ENCODE measurements at places on chromosomes 4 and X.

DNA sequence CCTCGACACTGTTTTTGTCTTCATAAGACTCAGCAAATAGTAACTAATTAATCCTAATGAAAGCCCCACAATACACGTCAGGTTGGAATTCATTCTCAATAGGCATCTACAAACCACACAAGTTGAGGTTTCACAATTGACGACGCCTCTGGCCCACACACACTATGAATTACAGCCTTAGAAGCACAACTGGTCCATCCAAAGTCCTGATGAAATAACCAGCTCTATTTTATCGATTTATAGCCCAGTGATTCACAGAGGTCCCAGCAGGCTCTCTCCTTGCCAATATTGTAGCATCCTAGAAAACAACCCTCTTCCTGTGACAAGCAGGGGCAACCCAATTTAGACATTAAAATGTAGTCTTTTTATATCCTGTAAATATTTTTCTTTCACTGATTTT is 112.1 kb downstream of the NR3C2 start:
- no peak for DNase-seq

DNA sequence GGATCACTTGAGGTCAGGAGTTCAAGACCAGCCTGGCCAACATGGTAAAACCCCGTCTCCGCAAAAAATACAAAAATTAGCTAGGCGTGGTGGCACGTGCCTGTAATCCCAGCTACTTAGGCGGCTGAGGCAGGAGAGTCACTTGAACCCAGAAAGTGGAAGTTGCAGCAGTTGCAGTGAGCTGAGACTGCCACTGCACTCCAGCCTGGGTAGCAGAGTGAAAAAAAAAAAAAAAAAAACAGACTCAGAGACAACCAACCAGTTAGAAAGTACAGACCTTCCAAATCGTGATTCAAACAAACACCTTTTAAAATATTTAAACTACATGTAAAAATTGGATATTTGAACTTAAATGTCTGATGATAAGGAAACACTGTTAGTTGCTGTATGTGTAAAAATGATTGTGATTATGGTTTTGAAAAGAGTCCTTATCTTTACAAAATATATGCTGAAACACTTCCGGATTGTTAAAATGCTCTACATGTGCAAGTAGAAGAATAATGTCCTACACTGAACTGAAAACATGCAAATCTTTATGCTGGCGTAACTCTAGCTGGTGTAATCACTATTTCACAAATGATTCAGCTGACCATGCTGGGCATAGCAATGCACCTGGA is 37.8 kb downstream of the SH3KBP1 start:
- DNase-seq, result no peak

- DNase-seq, result no peak
Observed at GRCh38 chr4:7778510-7779431, 160.9 kb downstream of the AFAP1 start.

GRCh38 chrX:47584714-47585113 is 2.5 kb downstream of the TIMP1 start:
- no peak for DNase-seq

- DNase-seq, result no peak
Observed at GRCh38 chr4:26877961-26878360, 17.3 kb downstream of the STIM2 start.

DNA sequence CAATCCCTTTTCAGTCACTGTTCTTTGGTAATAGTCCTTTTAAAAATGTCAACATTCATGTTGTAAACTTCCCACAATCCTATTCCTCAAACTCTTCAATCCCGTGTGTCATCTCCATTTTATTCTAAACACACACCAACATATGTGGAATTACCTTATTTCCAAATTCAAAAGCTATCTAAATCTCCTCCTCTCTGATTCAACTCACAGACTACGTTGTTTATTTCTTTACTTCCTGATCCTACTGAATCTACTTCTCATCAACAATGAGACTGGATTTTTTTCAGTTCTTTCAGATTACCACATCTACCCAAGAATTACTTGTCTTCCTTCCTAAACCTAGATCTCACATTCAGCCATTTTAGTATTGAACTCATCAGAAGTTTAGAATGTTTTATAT is 188.2 kb downstream of the GABRB1 start:
- no peak for DNase-seq

GRCh38 chr4:113945906-113946305 is 33.5 kb downstream of the ARSJ start:
- no peak for DNase-seq

DNA sequence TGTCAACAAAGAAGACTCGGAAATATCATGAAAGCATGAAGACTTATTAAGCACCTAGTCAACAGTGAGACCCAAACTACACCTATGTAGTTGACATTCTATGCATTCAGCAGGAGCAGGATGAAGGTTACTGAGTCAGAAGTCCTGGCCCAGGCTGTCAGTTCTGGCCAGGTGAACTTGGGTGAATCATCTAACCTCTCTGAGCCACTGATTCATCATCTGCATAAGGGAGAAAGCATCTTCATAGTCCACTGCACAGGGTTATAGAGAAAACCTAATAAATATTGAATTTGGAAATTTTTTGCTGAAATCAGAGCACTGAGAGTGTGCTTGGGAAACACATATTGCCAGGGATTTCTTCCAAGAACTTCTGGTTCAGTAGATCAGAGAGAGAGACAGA is 296.0 kb upstream of the SFRP2 start:
- no peak for DNase-seq

DNA sequence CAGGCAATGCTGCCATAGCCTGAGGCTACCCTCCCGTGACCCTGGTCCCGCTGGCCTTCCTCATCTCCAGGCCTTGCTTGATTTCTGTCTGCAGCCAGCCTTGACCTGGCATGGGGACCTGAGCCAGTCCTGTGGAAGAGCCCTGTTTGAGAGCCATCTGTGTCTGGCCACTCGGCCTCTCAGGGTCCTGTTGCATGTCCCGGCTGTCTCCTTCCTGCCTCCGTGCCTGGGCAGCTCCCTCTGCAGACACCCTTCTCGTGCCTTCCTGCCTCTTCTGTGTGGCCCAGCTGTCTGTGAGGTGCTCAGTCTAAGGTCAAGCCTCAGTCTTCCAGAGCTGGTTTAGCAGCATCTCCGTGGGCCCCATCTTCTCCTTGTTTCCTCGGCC is 108.4 kb downstream of the SORCS2 start:
- no peak for DNase-seq

DNA sequence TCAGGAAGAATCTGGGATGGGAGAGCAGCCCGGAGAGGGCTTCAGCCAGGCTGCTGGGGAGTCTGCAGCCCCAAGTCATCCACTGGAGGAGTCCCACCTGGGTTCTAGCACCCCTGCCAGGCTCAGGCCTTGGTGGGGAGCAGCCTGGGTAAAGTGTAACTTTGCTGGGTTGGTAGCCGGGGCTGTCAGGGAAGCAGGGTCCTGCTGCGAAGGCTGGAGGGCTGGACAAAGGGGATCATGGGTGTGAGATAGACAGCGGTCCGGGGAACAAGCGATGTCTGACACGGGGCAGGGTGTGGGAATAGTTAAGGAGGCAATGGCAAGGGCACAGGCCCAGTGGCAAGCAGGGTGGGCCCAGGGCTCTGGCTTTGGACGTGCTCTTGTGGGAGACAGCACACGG is 37.6 kb downstream of the PDHA1 start:
- DNase-seq, result no peak

- peak; percentile 15 for DNase-seq
Observed at GRCh38 chrX:128975745-128976144, 547.5 kb downstream of the SMARCA1 start.

- DNase-seq, result peak; percentile 54
Observed at GRCh38 chrX:130120746-130121504, 10.6 kb upstream of the ELF4 start.

DNA sequence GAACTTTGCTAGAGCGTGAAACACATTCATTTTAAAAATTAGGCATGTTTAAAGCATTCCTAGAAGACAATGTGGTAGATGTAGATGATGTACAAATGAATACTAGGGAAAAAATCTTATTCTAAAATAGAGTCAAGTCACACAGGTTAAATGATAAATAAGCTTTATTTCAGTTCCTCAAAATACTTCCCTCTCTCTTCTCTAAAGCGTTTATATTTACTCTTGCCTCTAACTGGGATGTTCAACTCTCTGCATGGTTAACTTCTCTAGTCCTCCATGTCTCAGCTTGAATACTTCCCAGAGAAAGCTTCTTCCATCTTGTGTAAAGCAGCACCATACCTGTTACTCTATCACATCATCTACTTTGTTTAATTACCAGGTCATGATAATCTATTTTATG is 30.9 kb upstream of the GLRA3 start:
- no peak for DNase-seq

DNA sequence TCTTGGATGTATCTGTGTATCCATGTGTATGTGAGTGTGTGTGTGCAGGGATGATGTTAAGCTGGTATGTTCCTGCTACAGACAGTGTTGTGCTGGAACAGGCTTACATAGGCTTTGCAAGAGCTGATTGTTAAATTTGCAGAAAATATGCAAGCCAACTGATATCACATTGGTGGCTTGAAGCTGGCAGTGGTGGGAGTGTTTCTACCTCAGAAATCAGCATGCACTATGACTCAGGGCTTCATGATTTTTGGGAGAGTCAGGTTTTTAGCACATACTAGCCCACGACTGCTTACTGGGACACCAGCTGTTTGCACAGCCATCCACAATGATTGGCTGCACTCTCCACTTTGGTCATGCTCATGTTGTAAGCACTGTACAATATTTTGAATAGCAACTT is 261.8 kb downstream of the DHX15 start:
- DNase-seq, result no peak

- DNase-seq, result no peak
Observed at GRCh38 chr4:159363361-159363760, 260.5 kb downstream of the RAPGEF2 start.

GRCh38 chr4:107247738-107248137 is 211.6 kb upstream of the DKK2 start:
- no peak for DNase-seq

- DNase-seq, result peak; percentile 11
Observed at GRCh38 chrX:41923978-41924683, 777 bp upstream of the CASK start.

- no peak for DNase-seq
Observed at GRCh38 chr4:48565362-48566033, 75.4 kb downstream of the ZAR1 start.

- DNase-seq, result no peak
Observed at GRCh38 chr4:8235686-8236085, 33.9 kb upstream of the HTRA3 start.

- no peak for DNase-seq
Observed at GRCh38 chr4:144300616-144301015, 160.1 kb upstream of the GYPA start.
